ENCODE measurements at places on chromosomes 2 and 18. TPM values are rescaled to one million over a fixed set of nuclear protein-coding genes. Genes with fewer than 3 reads are reported as not detected.

Gene AQP12A
- not detected for total RNA-seq

Gene CLEC4F
- 1.4 TPM for total RNA-seq

Gene DYNAP
- not detected for total RNA-seq

Gene GRB14
- total RNA-seq = not detected

Gene RMDN2
- total RNA-seq = 10.9 TPM

Gene CYS1
- not detected for total RNA-seq

Gene COL6A3
- 0.29 TPM for total RNA-seq

DNA sequence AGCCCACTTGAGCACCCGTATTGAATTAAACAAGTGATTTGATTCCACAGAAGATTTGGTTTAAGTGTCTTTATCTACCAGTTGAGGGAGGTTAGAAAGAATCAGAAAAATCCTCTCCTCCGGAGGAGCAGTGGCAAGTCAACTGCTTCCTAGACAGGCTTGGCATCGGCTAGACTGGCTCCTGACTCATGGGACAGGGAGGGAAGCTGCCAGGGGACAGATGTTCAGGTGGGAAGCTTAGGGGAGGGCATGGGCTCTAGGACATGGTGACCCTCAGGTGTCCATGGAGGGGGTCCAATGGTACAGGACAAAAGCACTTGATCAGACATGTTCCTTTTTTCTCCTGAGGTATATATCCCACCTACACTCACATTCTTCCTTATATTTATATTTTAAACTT lies 119.3 kb upstream of the IL1R2 start:
- H3K4me1 ChIP-seq = no peaks in the 10 kb centered on the region
- H3K4me3 ChIP-seq = no peak overlapping the region
- H3K27me3 ChIP-seq = no peaks in the 10 kb centered on the region
- H3K36me3 ChIP-seq = peaks cover 90% of the 10 kb centered on the region
- H3K27ac ChIP-seq = no peak overlapping the region

- H3K27ac ChIP-seq = no peak within 1 kb of the TSS
- peaks cover 4% of the 10 kb centered on the region for H3K4me1 ChIP-seq
- H3K4me3 ChIP-seq = no peak within 1 kb of the TSS
- H3K36me3 ChIP-seq = no peaks in the 10 kb centered on the region
- H3K27me3 ChIP-seq = peaks cover 24% of the 10 kb centered on the region
Observed at GRCh38 chr2:55923091-55923981, at the start of gene EFEMP1. Gene EFEMP1, minus strand, starts transcription at chr2:55923782. Its CDS starts 1,342 bp downstream, at chr2:55922440.

DNA sequence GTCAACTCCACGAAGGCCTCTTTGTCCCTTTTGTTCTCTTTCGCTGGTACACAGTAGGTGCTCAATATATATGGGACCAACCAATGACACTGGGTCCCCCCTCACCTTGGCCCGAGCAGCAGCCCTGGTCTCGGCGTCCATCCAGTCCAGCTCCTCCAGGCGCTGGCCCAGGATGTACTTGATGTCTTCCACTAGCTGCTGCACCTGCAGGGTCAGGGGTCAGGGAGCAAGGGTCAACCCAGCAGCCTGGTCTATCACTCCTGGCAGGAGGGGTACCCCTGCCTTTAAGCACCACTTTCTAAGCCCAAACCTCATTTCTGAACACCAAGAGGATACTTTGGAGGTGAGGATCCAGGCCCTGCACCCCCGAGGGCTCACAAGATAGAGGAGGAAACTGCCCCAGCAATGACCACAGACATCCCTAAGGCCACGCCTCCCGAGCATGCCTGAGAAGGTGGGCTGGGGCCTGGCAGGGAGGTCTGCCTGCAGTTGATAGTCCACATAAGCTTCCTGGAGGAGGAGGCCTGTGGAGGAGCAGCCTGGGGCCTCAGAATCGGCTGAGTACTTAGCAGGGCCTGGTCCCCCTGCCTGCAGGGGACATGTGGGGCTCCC lies 4.2 kb downstream of the ECEL1 start:
- H3K4me1 ChIP-seq = peaks cover 6% of the 10 kb centered on the region
- H3K27me3 ChIP-seq = peaks cover 6% of the 10 kb centered on the region
- no peak overlapping the region for H3K4me3 ChIP-seq
- no peak overlapping the region for H3K27ac ChIP-seq

GRCh38 chr2:171432206-171432968 lies 1.4 kb downstream of the METTL8 start:
- no peak overlapping the region for H3K27ac ChIP-seq
- no peak overlapping the region for H3K4me3 ChIP-seq
- H3K27me3 ChIP-seq = no peaks in the 10 kb centered on the region

DNA sequence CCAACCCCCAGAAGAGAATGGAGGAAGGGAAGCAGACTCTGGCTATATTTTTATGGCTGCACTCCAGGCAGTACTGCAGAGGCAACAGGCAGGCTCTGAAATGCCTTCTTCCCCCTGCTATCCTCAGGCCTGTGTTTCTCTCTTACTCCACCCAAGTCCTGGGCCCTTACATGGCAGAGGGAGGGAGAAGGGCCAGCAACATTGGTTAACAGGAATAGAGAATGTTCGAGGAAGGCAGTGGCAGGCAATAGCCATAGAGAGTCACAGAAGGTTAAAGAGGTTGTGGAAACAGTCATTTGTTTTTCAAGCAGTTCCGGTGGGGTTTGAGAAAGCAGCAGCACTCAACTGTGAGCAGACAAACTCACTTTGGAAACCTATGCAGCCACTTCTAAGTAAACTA lies 15.1 kb upstream of the DARS1 start:
- no peaks in the 10 kb centered on the region for H3K36me3 ChIP-seq
- no peak overlapping the region for H3K27ac ChIP-seq
- no peak for DNase-seq
- peaks cover 7% of the 10 kb centered on the region for H3K4me1 ChIP-seq
- no peak overlapping the region for H3K4me3 ChIP-seq
- H3K27me3 ChIP-seq = no peaks in the 10 kb centered on the region

DNA sequence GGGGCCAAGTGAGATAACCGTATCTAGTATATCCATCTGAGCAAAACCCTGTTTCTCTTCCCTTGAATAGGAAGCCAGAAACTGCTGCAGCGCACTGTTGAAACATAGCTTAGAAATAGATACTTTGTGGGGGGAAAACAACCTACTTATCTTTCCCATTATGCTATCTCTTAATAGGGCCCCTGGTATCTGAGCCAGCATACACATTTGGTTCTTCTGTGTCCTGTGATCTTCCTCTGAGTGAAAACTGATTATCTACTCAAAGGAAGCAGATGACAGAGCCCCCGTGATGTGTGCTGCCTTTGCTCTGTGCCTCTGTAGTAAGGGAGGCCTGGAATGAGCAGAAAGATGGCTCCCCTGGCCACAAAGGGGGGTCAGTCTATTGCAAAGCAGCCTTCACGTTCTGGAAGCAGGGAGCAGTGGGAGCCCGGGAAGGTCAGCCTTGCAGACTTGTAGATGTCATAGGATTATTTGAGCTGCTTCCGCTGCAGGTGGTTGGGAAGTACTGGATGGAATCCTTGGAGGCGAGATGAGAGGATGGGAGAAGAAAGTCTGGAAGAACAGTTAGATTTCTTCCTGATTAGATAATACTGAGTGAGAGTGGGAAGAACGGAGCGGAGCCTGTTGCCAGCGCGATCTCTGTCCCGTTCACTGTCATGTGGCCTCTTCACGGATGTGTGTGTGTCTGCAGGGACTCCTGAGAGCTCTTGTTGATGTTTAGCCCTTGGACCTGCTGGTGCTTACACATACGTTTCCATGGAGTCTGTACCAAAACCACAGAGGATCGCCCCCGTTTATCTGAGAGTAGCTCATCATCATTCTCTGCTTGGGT lies 150.1 kb downstream of the AGAP1 start:
- H3K4me3 ChIP-seq = no peak overlapping the region
- no peaks in the 10 kb centered on the region for H3K27me3 ChIP-seq
- no peak for DNase-seq
- no peaks in the 10 kb centered on the region for H3K4me1 ChIP-seq
- H3K27ac ChIP-seq = no peak overlapping the region
- no peaks in the 10 kb centered on the region for H3K36me3 ChIP-seq

- H3K27ac ChIP-seq = no peak overlapping the region
- DNase-seq = no peak
- no peak overlapping the region for H3K4me3 ChIP-seq
Observed at GRCh38 chr2:158321264-158321663, 135.3 kb downstream of the CCDC148 start.

- no peaks in the 10 kb centered on the region for H3K4me1 ChIP-seq
- no peaks in the 10 kb centered on the region for H3K27me3 ChIP-seq
- DNase-seq = no peak
Observed at GRCh38 chr2:117537032-117537431, 277.5 kb upstream of the DDX18 start.

GRCh38 chr2:157217409-157217808 lies 40.1 kb upstream of the GALNT5 start:
- H3K36me3 ChIP-seq = no peaks in the 10 kb centered on the region
- no peaks in the 10 kb centered on the region for H3K4me1 ChIP-seq
- no peak overlapping the region for H3K27ac ChIP-seq

DNA sequence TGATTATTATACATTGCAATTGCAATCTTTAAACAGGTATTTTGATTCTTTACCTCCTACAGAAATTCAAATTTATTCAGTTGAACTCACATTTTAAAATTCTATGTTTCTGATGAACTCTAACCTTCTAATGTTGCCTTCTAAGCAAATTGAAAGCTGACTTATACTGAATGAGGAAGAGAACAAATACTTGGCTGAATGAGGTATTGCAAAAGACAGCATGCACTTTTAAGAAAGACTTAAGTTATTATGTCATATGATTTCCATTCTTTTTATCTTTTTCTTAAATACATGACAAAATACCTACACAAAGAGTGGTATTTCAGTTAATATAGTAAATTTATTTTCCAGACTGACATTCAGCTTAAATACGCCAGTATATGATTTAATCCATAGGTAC lies 64.7 kb downstream of the FAM228A start:
- no peaks in the 10 kb centered on the region for H3K27me3 ChIP-seq
- no peak for DNase-seq
- H3K4me3 ChIP-seq = no peak overlapping the region
- peaks cover 40% of the 10 kb centered on the region for H3K36me3 ChIP-seq
- no peak overlapping the region for H3K27ac ChIP-seq

- no peaks in the 10 kb centered on the region for H3K27me3 ChIP-seq
- no peak overlapping the region for H3K4me3 ChIP-seq
- H3K27ac ChIP-seq = no peak overlapping the region
- no peaks in the 10 kb centered on the region for H3K4me1 ChIP-seq
- no peak for DNase-seq
Observed at GRCh38 chr18:47346016-47346415, 94.6 kb upstream of the SKOR2 start.

GRCh38 chr2:60551240-60552077 lies 2.0 kb downstream of the BCL11A start:
- peak overlapping the region; percentile 48 for H3K27ac ChIP-seq
- no peak for DNase-seq
- H3K36me3 ChIP-seq = no peaks in the 10 kb centered on the region
- H3K4me3 ChIP-seq = peak overlapping the region; percentile 85
- peaks cover 63% of the 10 kb centered on the region for H3K4me1 ChIP-seq

DNA sequence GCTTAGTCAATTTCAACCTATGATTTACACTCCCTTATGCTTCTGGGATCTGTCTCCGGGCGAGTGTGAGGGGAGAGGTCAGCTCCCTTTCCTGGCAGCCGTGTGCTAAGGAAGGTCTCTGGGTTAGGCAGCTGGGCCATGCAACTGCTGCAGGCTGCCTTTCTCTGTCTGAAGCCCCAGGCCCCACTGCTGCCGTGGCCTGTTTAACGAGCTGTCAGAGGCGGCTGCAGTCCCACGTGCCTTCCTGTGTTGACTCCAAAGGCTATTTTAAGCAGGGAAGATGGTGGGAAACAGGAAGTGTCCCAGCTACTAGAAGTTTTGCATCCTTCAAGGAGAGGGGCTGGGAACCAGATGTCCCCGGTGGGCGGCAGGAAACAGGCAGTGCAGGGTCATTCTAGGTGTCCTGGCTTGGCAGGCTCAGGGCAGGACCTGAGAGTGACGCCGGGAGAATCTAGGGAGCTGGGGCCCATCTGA lies 186.4 kb downstream of the TNS1 start:
- H3K27ac ChIP-seq = no peak overlapping the region
- no peaks in the 10 kb centered on the region for H3K4me1 ChIP-seq
- H3K4me3 ChIP-seq = no peak overlapping the region
- no peaks in the 10 kb centered on the region for H3K36me3 ChIP-seq

DNA sequence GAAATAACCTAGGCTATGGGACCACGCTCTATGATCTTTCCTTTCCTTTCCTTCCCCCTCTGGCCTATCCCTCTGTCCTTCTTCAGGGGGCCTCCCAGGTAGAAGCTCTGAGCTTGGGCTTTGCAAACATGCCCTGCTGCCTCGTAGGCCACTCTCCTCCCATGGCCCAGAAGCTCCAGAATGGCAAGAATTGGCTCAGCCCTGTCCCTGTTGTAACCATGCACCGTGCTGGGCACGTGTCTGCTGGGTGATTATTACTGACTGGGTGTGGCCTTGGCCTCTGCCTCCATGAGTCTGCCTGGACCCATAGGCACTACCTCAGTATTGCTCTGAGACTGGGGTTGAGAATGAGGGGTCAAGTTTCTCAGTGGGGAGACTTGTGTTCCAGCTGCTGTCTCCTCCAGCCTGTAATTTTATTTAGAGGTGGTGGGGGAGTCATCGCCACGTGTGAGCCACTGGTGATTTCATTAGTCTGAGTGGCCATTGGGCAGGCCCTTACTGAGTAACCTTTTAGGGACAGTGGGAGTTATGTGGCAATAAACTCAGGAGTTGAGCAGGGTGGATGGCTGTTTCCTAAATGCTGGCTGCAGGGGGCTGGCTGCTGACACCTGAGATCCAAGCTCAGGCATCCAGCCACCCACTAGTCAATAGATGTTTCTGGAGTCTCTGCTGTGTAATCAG lies 157.9 kb downstream of the CLIP4 start:
- H3K27me3 ChIP-seq = no peaks in the 10 kb centered on the region
- no peak for DNase-seq
- no peak overlapping the region for H3K4me3 ChIP-seq
- H3K36me3 ChIP-seq = no peaks in the 10 kb centered on the region
- H3K4me1 ChIP-seq = no peaks in the 10 kb centered on the region

DNA sequence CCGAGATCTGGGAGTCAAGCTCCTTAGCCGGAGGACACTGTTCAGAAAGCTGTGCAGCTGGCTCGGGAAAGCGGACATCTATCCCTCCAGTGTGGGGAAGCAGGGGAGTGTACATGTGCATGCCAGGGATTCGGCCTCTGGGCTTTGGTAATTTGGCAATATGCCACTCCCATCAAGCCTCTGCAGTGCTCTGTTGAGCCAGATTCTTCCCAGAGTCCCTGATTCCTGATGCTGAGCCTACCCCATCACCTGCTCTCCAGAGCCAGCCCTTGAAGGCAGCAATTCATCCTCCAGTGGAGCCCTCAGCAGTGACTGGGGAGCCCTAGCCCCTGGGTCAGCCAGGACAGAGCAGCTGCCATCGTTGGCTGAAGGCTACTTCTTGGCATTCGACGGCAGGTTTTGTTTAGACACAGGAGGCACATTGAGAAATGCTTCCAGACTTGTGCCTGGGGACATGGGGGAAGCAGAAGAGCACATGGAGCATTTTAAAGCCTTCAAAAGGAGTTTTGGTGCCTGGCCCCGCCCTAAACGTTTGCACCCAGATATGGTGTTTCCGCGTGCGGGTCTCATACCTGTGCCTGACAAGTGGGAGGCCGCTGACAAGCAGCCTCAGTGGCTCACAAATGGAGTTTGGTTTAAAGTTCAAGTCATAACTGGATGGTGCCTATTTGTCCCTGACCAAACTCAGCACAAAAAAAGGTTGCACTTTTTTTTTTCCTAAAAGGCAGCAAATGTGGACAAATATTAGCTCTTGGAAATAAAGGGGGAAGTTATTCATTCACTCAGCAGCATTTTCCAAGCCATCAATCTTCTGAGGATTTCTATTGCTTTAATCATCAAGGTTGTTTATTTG lies 272.8 kb downstream of the CYRIA start:
- no peaks in the 10 kb centered on the region for H3K27me3 ChIP-seq
- H3K4me3 ChIP-seq = no peak overlapping the region
- no peak for DNase-seq
- H3K27ac ChIP-seq = no peak overlapping the region
- H3K36me3 ChIP-seq = no peaks in the 10 kb centered on the region
- H3K4me1 ChIP-seq = no peaks in the 10 kb centered on the region

- H3K4me1 ChIP-seq = no peaks in the 10 kb centered on the region
- no peak overlapping the region for H3K4me3 ChIP-seq
- no peak overlapping the region for H3K27ac ChIP-seq
- DNase-seq = no peak
Observed at GRCh38 chr2:105460048-105460732, 61.3 kb upstream of the FHL2 start.

All from natural killer cell (primary cell).